ENCODE measurements at places on chromosomes 6 and 20.

DNA sequence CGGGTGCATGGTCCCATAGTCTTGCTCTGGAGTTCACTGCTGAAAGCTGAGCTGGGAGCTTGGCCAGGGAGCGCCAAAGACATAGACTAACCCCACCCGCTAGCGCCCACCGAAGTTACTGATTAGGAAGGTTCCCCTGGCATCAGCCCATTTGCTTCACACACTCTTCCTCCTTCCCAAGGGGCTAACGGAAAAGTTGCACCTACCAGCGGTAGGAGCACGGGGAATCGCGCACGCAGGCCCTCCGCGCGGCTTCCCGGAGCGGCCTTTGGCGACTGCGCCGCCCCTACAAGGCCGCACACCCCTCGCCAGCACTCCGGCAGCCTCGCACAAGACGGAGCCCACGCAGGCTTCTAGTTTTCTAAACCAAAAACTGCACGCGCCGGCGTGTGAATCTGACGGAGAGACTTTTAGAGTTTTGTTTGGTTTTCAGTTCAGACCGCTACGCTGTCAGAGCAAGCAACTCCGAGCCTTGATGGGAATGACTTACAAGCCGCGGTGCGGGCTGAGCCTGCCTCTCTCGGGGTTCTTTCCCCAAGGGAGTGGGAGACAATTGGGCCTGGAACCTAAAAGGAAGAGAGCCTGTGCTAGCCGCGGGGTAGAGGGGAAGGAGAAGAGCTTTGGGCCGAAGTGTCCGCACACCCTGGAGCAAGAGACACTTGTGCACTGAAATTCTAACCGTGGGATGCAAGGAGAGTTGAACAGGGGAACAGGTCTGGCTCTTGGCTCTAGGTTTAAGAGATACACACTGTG is 891 bp upstream of the POU3F2 start:
- DNase-seq, result no peak

GRCh38 chr20:47336129-47336754 is 20.3 kb downstream of the ZMYND8 start:
- no peak for DNase-seq

GRCh38 chr20:25309395-25310267 is 61.7 kb downstream of the PYGB start:
- peak; percentile 10 for DNase-seq

DNA sequence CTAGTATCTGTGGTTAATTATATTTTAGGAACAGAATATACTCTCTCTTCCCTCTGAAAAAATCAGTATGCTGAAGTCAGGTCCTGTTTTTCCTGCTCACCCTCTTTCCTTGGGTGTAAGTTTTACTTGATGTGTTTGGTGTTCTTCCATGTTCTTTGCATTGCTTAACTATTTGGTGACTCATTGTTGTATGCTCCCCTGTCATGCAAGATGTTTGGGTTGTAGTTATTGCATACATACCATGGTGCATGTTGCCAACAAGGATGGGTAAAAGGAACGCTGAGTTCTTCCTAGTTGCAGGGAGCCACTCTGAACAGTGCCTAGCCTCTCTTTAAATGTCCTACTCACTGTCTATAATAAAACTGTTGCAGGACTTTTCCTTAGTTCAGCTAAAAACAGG is 207.9 kb upstream of the LAMP5 start:
- DNase-seq, result no peak

- no peak for DNase-seq
Observed at GRCh38 chr6:28000351-28001045, 43.5 kb downstream of the OR2B6 start.

GRCh38 chr20:56723331-56723730 is 94.2 kb downstream of the TFAP2C start:
- DNase-seq, result no peak

DNA sequence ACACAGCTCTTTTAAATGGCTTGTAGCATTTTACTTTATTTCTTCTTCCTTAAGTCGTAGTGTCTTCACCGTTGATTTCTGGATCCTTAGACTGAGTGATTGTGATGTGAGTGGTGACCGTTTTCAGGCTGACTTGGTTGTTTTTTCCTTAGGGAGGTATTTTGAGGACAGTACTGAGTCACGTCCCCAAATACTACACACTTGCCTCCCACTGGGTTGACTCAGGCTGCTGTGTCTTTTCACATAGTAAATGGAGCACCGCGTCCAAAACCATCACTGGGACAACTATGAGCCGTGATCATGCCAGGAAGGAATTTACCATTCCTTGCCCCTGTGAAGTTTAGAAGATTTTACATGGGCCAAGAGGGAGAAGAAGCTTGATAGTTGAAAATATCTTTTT is 174.1 kb downstream of the FARS2 start:
- DNase-seq, result no peak

DNA sequence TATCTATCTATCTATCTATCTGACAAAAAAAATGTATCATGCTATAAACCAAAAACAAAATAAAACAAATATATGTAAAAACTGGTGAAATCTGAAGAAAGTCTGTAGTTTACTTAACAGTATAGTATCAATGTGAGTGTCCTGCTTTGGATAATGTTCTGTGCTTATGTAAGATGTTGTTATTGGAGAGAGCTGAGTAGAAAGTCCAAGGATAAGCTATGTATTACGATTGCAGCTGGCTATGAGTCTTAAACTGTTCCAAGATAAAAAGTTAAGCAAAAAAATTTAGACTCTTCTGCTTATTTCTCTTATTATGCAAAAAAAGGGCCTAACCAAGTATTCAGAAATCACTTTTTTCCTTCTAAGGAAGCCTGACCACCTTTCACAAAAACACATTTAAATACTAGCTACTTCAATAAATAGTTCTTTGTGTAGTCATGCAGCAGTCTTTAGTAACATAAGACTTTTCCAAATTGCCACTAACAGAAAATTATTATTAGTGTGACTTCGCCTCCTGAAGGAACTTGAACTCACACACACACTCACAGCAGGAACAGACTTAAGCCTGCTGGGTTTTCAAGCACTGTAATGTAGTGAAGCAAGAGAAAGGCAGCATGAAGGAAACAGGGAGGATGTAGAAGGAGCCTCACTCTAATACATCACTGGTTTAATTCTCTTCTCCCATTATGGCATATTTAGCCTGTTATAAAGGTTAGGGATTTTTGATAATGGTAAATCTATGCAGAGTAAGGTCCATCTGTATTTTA is 265.8 kb upstream of the GJE1 start:
- no peak for DNase-seq

- peak; percentile 25 for DNase-seq
Observed at GRCh38 chr6:163416557-163417253, 2.2 kb downstream of the QKI start.

- DNase-seq, result no peak
Observed at GRCh38 chr6:121579478-121579877, 144.0 kb downstream of the GJA1 start.

- no peak for DNase-seq
Observed at GRCh38 chr6:108580646-108581045, 19.9 kb downstream of the FOXO3 start.

GRCh38 chr20:5670874-5671273 is 79.3 kb upstream of the SHLD1 start:
- DNase-seq, result no peak

DNA sequence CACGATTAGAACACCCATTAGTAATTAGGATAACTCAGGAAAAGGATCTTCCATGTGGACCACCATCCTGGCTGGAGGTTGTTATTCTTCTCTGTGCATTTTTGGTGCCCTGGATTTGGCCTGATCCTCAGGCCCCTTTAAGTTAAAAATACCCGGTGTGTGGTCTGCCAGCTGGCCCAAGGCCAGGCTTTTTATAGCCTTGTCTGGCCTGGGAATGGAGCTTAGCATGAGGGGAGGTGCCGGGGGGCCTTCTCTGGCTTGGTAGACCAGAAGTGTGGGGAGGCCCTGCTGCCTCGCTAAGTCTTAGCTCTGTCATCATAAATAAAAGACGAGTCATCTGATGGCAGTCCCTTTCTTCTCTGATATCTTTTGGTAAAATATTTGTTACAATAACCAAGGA is 71.4 kb downstream of the ARID1B start:
- DNase-seq, result no peak

- DNase-seq, result no peak
Observed at GRCh38 chr6:123632641-123633040, 4.1 kb downstream of the TRDN start.

- no peak for DNase-seq
Observed at GRCh38 chr6:74814440-74814839, 391.4 kb downstream of the COL12A1 start.

- DNase-seq, result no peak
Observed at GRCh38 chr20:18363708-18364107, 75.4 kb downstream of the ZNF133 start.

DNA sequence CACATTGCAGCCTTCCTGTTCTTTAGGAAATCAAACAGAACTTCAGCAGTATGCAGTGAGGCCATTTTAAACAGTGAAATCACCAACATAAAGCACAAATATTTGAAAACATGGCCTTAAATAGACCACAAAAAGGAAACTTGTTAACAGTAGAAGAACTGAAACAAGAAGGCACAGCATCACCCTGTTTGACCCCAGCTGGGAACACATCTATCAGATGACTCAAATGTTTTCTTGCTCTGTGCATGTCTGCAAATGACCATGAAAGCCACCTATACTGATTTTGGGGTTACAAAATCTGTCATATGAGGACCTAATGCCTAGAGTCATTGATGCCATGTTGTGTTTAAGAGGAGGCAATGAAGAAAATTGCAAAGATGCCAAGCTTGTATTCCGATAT is 123.8 kb upstream of the ADGRF1 start:
- no peak for DNase-seq

- DNase-seq, result no peak
Observed at GRCh38 chr20:19308146-19308545, 95.7 kb downstream of the SLC24A3 start.

DNA sequence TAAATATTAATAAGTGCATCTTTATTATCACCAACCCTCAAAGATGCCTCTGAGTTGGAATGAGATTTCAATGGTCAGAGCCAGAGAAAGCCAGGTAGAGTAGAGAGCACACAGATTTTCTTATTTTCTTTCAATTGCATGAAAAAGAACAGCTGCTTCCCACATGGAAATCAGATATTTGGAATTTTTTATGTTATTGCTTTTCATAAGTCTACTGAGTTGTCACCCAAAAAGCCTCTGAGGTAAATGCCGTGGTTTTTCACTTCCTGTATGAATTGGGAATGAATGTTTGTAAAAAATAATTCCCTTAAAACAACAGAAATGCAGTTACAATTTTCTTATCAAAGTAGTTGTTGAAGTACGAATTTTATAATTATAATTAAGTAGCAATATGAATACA is 563.1 kb downstream of the RFPL4B start:
- no peak for DNase-seq

DNA sequence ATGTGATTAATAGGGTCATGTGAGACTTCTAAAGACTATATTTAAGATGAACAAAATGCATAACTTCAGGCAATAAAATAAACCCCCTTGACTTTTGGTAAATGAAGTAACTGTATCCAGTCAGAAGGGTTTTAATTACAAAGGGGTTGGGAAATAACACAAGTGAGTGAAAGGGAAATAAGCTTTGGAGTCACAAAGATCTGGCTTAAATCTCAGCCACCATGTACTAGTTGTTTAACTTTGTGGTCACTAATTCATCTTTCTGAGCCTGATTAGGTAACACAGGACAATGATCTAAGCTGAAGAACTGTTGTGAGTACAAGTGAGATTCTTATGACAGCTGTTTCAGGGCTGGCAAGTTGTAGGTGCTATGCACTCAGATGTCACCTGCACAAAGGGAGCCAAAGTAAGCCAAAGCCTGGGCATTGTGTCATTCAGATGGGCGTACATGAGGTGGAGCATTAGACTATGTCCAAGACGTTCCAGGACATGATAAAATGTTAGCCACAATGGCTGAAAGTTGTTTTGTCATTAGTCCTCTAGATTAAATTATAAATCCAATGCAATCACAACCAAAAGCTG is 13.8 kb downstream of the TOMM34 start:
- no peak for DNase-seq

GRCh38 chr20:58988565-58988882 is 7.5 kb downstream of the NELFCD start:
- no peak for DNase-seq

DNA sequence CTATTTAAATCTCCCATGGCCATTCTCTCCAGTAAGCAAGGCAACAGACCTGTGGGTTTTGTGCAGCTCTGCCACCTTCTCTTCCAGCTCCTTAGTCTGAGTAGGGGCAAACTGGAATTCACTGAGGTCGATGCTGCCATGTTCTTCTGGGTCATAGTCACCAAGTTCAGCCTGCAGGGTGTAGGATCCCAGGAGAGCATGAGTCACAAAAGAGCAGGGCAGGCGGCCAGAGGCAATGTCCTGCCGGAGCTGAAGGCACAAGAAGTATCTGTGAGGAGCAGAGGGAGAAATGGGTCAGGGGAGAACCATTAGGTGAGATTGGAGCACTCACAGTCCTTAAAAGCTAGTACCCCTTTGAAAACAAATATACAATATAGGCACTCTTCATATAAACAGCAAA is 73.7 kb downstream of the SMLR1 start:
- DNase-seq, result no peak

DNA sequence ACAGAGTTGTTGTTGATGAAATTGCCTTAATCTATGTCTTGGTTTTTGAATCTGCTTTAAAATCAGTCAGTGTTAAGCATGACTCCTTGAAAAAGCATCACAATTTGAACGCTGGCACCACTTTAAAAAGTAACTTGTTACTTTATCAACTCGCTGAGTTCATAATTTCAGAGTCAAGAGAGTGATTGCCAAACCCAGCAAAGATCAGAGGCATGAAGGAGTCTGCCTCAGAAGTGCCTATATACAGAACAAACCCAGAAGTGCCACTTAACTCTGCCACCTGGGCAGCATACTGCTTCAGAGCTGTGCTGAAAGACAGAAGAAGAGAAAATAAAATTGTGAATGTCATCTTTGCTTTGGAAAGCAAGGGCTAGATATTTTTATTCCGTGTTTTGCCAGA is 73.6 kb upstream of the HCRTR2 start:
- no peak for DNase-seq

- no peak for DNase-seq
Observed at GRCh38 chr6:14865531-14866100, 380.3 kb upstream of the JARID2 start.

DNA sequence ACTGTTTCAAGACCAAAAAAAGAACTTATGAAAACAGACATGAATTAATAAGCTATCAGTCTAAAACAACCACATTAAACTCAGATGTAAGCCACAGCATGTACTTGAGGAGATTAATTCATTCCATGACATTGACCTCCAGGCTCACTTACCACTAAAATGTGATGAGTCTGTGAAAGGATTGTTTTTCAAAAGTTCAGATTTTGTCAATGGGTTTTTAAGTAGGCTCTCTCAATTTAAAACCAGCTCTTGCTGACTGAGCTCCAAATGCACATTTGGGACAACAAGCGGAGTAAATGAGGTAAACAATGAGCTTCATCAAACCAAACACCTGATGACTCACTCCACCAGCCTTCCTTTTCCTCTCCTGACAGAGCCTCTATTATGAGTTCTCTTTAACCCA is 197.0 kb downstream of the SIM1 start:
- no peak for DNase-seq

GRCh38 chr20:891706-892080 is 24.4 kb downstream of the ANGPT4 start:
- DNase-seq, result no peak

GRCh38 chr6:10310826-10311225 is 104.0 kb downstream of the TFAP2A start:
- DNase-seq, result no peak

GRCh38 chr6:104031346-104031745 is 828.4 kb downstream of the HACE1 start:
- DNase-seq, result no peak

All from activated naive CD4-positive, alpha-beta T cell treated with anti-CD3 and anti-CD28 coated beads, Interleukin-2, amount 50 U/mL, for 16 hours (primary cell).